ENCODE measurements at places on chromosomes 6 and 20. TPM values are rescaled to one million over a fixed set of nuclear protein-coding genes. Genes with fewer than 3 reads are reported as not detected.

DNA sequence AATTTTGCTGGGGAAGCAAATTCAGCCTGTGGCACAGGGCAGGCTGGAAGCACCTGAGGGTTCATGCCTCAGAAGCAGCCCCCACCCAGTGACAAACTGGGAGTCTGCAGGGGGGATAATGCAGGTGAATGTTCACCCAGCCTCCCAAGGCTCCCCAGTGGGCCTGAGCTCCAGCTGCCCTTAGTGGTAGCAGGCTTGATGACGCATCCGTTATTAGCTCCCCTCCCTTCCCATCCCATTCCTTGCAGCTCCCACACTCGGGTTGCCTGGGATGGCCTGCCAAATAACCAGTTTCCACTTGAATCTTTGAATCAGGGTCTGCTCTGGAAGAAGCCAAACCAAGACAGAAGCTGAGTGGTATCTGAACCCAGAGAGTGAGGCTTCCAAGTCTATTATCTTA is 15.8 kb downstream of the KCNK15 start:
- DNase-seq = no peak

GRCh38 chr6:98932381-98932780 is 15.4 kb downstream of the FBXL4 start:
- no peak for DNase-seq

DNA sequence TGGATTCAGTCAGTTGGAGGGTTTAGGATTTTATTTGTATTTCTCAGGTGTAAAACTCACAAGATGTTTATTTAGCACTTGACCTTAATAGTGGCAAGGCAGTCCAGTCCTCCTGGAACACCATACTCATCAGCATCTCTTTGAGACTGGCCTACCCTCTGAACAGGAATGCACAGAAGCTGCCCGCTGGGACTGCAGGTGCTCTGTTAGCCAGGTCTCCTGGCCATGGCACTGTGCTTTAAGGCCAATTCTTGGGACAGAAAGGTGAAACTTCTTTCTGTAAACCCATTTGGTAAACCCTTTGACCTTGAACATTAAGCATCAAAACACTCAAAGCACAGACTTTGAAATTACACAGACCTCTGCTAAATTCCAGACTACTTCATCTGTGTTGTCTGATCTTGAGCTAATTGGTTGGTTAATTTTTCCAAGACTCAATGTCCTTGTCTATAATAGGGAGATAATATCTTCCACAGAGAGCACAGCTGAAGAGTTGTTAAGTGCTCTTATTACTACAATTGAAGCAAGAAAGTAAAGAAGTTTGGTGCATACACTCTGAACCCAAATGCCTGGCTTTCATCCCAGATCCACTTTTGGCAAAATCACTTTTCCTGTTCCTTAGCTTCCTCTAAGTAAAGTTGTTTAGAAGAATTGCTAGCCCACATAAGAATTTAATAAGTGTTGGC is 54.9 kb upstream of the NT5E start:
- peak; percentile 47 for DNase-seq

GRCh38 chr6:411402-412145 is 20.0 kb downstream of the IRF4 start:
- no peak for DNase-seq

XKR7 gene
- polyA plus RNA-seq = 0.05 TPM
